ENCODE measurements at places on chromosomes 7 and 10.

- no peak for DNase-seq
Measured at GRCh38 chr10:58734116-58734515, 221.4 kb downstream of the BICC1 start.

- DNase-seq = no peak
Measured at GRCh38 chr7:138066954-138067394, 9.3 kb upstream of the AKR1D1 start.

- no peak for DNase-seq
Measured at GRCh38 chr7:129887865-129888264, 64.9 kb downstream of the UBE2H start.

DNA sequence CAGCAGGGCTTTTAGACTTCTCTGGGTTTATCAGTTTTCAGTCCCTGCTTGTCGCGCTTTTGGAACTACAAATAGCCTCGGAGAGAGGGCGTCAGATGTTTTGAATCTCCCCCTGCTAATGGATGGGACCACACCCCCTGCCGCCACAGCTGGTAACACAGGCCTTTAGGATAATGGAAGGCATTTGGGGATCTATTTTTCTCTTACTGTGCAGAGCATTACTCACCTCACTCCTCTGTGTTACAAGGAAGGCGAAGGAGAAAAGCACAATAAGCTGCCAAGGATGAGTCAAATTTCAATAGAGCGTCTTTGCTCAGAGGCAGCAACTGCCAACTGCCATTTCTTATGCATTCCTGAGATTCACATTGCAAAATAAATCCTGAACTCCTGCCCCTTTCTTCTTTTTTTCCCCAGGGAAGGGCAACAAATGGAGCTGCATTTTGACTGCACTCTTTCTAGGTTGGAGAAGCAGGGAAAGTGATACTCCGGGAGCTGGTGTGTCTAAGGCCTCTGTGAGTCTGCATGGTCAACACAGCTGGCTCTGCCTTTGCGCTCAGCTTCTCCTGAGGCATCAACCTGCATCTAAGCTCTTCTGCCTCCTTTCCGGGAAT lies 31.5 kb upstream of the SMNDC1 start:
- DNase-seq = no peak

DNA sequence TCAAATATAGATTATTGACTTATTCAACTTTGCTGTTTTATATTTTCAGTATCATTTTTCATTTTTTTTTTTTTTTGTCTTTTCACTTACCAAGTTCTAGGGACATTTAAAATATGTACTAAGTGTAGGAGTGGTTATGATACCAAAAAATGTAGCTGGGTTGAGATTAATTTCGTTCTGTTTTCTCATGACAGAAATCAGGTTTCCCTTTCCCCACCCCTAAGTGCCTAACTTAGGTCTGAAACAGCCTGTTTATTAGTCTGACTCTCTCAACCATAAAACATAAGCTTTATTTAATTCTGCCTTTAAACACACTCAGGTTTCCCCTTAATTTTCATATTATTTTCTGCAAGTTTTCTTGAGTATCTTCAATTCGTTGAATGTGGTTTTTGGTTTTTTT lies 22.1 kb downstream of the TMEM106B start:
- DNase-seq = no peak

GRCh38 chr7:128840326-128841170 lies 10.3 kb downstream of the FLNC start:
- DNase-seq = no peak

DNA sequence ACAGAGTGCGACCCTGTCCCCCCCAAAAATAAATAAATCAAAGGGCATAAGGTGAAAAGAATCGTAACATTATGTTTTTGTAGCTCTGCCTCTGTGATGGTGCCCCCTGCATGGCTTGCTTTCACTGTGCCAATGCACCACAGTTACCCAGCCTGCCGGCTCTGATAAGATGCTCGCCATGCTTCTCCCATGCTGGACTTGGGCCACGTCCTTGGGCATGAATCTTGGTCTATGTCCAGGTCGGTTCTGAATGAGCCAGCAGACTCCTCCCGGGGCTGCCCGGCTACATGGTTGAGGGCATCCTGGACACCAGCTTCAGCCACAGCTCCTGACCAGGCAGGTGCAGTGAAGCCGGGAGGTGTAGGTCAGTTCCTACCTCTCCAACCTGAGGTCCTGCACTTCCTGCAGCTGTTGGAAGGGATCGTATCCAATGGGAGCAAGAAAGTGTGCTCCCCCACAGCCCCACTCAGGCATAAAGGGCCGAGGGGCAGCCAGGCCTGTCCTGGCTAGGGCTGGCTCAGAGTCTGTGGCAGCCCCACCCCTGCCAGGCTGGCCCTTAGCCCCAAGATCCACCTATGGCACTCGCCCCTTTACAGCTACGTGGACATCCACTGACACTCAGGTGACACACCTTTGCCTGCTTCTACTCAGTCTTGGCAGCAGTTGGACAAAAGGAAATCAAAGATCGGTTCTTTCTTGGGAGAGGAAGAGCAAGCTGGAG lies 34.1 kb downstream of the CHST3 start:
- no peak for DNase-seq
